ENCODE measurements at places on chromosomes 12 and 14.

- peak; percentile 76 for DNase-seq
These were observed 1.6 kb downstream of the VDR start for GRCh38 chr12:47903151-47903611.

DNA sequence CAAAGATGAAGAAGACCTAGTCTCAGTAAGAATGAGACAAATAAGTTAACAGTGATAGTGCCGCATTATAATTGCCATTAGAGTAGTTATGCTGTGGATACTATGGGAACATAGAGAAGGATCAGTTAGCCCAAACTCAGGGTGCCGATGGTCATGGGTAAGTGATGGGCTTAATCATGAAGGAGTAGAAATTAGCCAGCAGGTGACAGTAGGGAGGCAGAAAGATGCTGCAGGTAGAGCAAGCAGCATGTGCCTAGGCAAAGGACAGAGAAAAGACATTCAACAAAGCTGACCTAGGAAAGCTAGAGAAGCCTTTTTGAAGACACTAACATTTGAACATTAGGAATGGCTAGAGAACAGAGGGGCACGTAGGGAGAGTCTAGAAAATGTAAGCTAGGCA, 30.6 kb upstream of the PTPRQ start:
- DNase-seq, result no peak

- no peak for DNase-seq
These were observed 99.2 kb upstream of the AMN1 start for GRCh38 chr12:31828071-31828470.

- no peak for DNase-seq
These were observed 336.3 kb upstream of the NOVA1 start for GRCh38 chr14:26934151-26934550.

DNA sequence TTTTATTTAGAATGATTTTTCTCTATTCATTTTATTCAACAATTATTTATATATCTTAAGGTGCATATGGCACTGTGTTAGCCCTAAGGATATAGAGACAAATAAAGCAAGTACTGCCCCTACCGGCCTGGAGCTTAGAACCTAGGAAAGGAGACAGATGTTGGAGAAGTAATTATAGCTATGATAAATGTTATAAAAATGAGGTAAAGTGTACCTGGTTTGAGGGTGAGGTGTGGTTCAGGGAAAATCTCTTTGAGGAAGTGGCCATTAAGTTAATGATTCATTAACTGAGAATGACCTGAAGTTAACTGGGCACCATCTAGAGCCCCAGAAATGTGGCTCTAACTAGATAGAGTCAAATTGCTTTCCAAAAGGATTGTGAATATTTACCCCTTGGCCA, 31.9 kb downstream of the CDKL1 start:
- no peak for DNase-seq

GRCh38 chr14:89537911-89538310, 120.9 kb upstream of the FOXN3 start:
- no peak for DNase-seq

- peak; percentile 49 for DNase-seq
These were observed 193.0 kb upstream of the BTG1 start for GRCh38 chr12:92338671-92339070.

DNA sequence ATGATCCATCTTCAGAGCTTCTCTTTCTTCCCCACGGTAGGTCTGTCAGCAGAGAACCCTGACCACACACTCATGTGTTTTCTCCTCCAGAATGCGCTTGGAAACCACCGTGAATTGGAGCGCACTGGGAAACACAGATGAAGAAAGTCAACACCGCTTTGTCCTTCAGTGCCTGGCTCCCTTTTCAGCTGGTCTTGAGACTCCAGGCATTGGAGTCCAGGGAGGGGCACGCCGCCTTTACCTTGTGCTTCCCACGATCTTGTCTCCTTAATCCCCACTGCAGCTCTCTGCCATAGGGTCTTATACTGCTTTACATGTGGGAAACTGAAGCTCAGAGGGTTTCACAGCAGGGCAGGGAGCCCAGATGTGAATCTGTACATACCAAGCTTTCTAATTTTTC, 1.1 kb downstream of the FAM90A1 start:
- no peak for DNase-seq

Measured in EH (cell line).